ENCODE measurements at places on chromosomes 5 and 9. TPM values are rescaled to one million over a fixed set of nuclear protein-coding genes. Genes with fewer than 3 reads are reported as not detected.

Gene INSL6
- total RNA-seq: not detected

Gene FAM120AOS
- total RNA-seq: 43.1 TPM

Gene SPINK7
- not detected for total RNA-seq

Gene CBY3
- total RNA-seq: 0.40 TPM

Gene WHRN
- 2.0 TPM for total RNA-seq

Gene SPAG8
- total RNA-seq: 1.7 TPM

- no peaks in the 10 kb centered on the region for H3K36me3 ChIP-seq
- no peak overlapping the region for H3K27ac ChIP-seq
- no peak for DNase-seq
Measured at GRCh38 chr5:125026867-125027731, 280.7 kb upstream of the ZNF608 start.

- peaks cover 14% of the 10 kb centered on the region for H3K4me1 ChIP-seq
- no peaks in the 10 kb centered on the region for H3K27me3 ChIP-seq
Measured at GRCh38 chr9:133615606-133616188, 6.5 kb upstream of the FAM163B start.

DNA sequence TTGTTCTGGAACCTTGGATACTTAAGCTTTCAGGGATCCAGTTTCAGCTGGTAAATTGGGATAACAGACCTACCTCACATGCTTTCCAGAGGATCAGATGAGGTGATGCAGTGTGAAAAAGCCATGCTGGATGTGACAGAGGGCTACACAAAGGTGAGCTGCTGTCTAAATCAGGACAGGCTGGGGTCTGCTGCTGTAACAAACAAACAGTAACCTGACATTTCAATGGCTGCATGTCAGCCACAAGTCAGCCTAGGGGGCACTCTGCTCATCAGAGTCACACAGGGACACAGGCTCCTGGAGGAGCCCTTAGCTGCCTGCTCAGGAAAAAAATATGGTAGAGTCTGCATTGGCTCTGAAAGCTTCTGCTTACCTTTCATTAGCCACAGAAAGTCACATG, 66.7 kb upstream of the EGFLAM start:
- no peak for DNase-seq
- H3K4me3 ChIP-seq: no peak overlapping the region
- no peak overlapping the region for H3K27ac ChIP-seq

DNA sequence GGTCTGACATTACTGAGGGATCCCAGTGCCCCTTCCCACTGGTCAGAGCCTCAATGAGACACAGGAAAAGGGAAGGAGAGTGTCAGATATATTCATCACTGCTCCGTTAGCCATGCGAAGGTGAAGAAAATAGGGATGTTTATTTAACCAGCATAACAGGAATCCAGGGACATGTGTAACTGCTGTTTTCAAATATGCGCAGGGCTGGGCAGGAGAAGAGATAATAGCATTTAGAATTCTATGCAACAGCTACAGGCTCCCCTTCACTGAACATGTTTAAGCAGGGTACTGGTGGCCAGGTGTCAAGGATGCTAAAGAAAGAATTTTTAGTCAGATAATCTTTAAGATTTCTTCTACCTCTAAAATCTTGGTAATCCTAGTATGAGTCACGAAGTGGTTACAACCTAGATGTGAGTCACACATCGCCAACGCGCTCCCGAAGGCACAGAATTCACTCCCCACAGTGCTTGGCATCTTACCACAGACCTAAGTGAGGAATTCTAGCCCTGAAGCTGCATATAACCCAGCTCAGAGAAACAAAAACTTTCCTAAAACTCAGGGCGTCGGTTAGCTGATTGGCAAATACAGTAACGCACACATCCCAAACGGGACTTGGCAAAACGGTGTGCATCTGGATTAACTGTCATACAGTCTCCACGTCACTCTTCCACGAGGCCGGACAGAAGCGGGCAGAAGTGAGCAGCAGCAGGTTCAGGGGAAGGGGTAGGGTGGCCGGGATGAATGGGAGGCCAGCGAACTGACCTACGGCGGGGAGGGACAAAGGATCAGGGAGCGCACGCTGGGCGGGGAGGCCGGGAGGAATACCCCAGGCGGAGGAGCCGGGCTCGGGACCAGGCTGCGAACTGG, 1.1 kb downstream of the CTNNAL1 start:
- H3K4me1 ChIP-seq: peaks cover 32% of the 10 kb centered on the region
- peak overlapping the region; percentile 82 for H3K27ac ChIP-seq
- H3K27me3 ChIP-seq: no peaks in the 10 kb centered on the region
- DNase-seq: peak; percentile 75
- H3K36me3 ChIP-seq: no peaks in the 10 kb centered on the region

GRCh38 chr5:72499730-72500129, 7.5 kb downstream of the ZNF366 start:
- H3K27me3 ChIP-seq: peaks cover 11% of the 10 kb centered on the region
- no peak for DNase-seq
- H3K4me3 ChIP-seq: no peak overlapping the region

- H3K36me3 ChIP-seq: peaks cover 2% of the 10 kb centered on the region
- peaks cover 12% of the 10 kb centered on the region for H3K27me3 ChIP-seq
- peak overlapping the region; percentile 75 for H3K27ac ChIP-seq
- DNase-seq: peak; percentile 81
Measured at GRCh38 chr9:133199648-133200321, 9.3 kb downstream of the OBP2B start.

DNA sequence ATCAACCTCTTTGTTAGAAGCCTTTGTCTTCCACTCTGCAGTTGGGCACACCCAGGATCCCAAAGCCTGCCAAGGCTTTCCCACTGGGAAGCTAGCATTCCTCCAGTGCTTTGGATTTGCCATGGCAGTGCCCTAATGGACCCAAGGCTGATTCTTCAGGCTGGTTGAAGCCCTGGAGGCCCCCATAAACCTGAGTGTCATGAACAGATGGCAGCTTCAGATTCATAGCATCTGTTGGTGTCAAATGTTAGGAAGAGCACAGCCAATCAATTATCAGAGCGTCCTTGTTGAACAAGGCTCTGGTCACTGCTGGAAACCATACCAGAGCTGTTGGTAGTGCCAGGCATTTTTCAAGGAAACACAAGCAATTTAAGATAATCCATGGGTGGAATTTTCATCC, 241.1 kb upstream of the KLF4 start:
- no peaks in the 10 kb centered on the region for H3K36me3 ChIP-seq
- no peaks in the 10 kb centered on the region for H3K27me3 ChIP-seq
- no peak for DNase-seq
- no peak overlapping the region for H3K4me3 ChIP-seq
- no peak overlapping the region for H3K27ac ChIP-seq
- H3K4me1 ChIP-seq: no peaks in the 10 kb centered on the region

DNA sequence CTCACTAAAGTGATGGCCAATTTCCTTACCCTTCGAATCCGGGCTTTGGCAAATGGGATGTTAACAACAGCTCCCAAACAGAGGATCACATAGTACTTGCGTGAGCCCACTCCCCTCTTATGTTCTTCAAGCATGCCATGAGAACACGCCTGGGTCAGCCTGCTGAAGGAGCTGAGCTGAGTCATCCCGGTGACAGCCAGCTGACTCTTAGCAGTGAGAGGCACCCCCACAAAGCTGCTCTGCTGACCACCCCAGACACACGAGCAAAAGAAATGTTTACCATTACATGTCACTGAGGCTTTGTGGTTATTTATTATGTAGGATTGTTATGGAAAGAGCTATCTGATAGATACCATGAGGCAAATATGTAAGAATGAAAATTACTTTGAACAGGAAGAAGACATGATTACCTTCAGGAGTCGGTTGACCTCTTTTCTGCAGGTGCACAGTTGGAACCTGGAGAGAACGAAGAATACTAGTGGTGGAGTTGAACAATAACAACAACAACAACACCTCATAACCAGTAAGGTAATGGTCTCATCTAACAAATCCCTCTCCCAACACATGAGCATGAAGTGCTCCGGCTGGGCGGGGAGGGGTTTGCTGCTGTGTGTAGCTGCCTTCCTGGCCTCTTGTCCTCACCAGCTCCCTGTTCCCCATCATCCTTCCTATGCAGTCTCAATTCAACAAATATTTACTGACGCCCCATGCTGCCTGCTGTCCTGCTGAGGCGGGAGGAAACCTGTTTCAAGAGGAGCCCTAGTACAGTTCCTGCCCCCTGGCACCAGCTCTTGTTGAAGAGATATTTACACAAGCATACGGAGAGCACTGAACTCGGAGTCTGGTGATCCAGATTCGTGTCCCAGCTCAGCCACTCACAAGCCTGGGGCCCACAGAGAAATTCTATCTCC, 69.4 kb upstream of the LHFPL2 start:
- no peaks in the 10 kb centered on the region for H3K27me3 ChIP-seq
- H3K4me1 ChIP-seq: no peaks in the 10 kb centered on the region
- H3K27ac ChIP-seq: no peak overlapping the region
- no peak overlapping the region for H3K4me3 ChIP-seq
- DNase-seq: no peak

DNA sequence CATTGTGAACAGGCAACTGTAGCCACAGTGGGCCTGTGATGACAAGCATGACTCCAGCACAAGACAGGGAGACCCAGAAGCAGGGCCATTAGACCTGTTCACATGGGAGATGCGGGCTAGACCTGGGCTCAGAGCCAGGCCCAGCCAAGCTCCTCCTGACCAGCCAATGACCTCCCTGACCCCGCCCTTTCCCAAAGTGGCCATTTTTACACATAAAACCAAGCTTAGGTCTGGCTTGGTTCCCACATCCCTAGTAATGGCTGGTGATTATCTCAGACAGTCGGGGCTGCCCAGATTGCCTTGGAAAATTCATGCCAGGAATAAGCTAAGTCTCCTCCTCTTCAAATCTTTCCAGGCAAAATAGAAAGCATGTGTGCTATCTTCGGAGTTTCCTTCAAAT, 94.1 kb downstream of the FRMD3 start:
- H3K36me3 ChIP-seq: no peaks in the 10 kb centered on the region
- DNase-seq: no peak
- H3K27ac ChIP-seq: no peak overlapping the region
- H3K27me3 ChIP-seq: no peaks in the 10 kb centered on the region

- DNase-seq: no peak
- no peaks in the 10 kb centered on the region for H3K27me3 ChIP-seq
- H3K4me3 ChIP-seq: no peak overlapping the region
- H3K36me3 ChIP-seq: no peaks in the 10 kb centered on the region
- no peak overlapping the region for H3K27ac ChIP-seq
Measured at GRCh38 chr9:27212191-27212590, 84.8 kb downstream of the EQTN start.

- H3K4me1 ChIP-seq: peaks cover 34% of the 10 kb centered on the region
- DNase-seq: no peak
- no peaks in the 10 kb centered on the region for H3K27me3 ChIP-seq
- no peak overlapping the region for H3K27ac ChIP-seq
- H3K4me3 ChIP-seq: no peak overlapping the region
- H3K36me3 ChIP-seq: peaks cover 93% of the 10 kb centered on the region
Measured at GRCh38 chr5:151056379-151057325, 24.2 kb downstream of the TNIP1 start.
